ENCODE measurements at places on chromosomes 11 and 22.
A peak's percentile ranks its signal among the peaks of the same experiment; 100 is the strongest.

DNA sequence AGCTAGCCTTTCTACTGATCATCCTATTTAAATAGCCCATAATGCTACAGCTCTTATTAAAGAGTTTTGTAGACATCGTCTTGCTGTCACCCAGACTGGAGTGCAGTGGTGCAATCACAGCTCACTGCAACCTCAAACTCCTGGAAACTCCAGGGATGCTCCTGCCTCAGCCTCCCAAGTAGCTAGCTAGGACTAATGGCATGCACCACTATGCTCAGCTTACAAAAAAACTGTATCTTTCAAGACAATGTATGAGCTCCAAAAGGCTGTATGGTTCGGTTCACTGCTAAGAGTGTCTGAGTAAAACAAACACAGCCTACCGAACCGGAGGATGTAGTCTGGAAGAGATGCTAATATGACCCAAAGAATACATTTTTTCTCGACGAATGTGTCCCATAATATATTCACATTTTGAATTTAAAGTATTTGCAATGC, 2.6 kb downstream of the TAF1D start:
- peak; percentile 26 for DNase-seq

DNA sequence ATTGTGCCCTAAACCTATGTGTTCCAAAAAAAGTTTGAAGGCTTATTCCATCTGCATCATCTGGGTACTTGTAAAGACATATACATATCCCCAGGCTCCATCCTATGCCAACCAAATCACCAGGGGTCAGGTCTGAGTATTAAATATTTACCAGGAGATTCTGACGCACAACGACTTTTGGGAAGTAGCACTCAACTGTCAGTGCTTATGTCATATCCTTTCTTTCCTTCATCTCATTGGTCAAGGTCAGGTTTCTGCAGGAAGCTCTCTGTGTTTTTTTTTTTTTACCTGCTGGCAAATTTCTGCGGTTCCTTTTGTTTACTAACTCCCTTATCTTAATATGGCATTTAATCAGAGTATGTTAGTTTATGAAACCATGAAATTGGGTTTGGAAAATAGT, 22.5 kb upstream of the CYP2R1 start:
- no peak for DNase-seq

GRCh38 chr22:38861170-38861876, 10.7 kb downstream of the CBX6 start:
- DNase-seq = no peak

- no peak for DNase-seq
Measured at GRCh38 chr22:43892183-43892894, 526 bp upstream of the PNPLA5 start.

DNA sequence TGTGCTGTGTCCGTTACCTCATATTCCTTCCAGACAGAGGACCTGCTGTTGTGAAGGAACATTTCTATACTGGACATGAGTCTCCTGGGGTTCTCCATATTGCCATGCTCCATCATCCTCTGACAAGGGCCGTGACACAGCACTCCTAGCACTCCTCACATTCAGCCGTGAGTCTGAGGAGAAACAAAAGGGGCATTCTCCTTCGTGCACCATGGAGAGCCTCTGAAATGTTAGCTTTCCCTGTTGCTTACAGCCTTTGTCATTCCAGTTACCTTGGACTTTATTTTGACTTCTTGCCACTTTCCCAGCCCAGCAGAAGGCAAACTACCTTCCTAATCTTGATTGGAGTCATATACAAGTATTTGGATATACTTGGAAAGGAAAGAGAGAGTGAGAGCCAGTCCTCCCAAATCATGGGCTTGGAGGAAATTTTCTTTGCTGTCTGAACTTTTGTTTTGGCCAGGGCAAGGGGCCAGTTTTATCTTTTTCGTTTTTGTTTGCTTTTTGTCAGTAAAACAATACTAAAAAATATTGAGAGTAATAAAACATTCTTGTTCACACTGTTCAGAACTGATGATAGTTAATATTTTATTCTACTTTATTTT, 29.1 kb upstream of the TECTA start:
- no peak for DNase-seq

DNA sequence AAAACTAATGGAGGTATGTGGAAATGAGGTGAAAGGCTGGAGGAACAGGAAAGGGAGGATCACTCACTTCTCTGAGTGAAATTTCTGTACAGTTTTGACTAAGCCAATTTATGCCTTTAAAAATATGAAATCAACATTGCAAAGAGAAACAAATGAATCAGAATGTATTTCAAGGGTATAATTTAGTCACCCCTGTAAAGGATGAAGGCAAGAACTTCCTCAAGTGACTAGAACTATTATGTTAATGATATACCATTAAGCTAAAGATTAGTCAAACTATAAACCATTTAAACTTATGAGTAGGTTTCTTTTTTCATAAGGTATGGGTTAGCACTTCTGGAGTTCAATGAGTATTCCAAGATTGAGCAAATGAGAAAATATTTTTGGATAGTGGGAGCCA, 184.5 kb upstream of the CHORDC1 start:
- DNase-seq = no peak

GRCh38 chr11:107041088-107041444, 22.8 kb upstream of the GUCY1A2 start:
- no peak for DNase-seq

DNA sequence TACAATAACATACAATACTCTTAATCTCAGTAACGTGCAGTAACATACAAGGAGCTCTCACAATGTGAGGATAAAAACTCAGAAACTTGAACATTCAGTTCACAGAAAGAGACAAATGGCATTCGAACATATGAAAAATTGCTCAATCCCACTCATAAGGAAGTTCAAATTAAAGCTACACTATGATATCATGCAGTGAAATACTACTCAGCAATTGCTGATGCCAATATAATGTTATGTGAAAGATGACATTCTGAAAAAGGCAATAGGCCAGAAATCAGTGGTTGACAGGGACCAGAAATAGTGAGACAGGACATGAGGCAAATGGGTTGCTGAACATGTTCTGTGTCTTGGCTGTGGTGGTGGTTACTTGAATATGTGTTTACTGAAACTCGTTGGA, 33.7 kb upstream of the PITPNB start:
- DNase-seq = no peak

DNA sequence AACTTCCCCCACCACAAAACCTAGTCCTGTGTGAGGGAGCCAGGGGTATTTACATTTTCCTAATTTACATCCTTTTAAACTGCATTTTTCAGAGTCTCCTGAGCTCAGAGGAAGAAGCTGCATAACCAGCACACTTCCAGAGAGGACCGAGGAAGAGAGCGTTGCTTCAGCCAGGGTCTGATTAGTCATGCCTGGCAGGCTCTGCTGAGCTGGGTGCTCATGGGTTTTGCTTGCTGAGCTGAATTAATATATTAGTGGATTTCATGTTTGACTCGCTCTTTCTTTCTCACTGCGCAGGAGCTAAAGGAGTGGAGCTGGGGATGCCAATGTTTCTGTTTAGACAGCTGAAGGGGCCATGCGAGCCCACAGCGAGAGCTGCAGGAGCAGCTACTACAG, 539.3 kb upstream of the B3GAT1 start:
- no peak for DNase-seq

- peak; percentile 89 for DNase-seq
Measured at GRCh38 chr22:23376256-23376655, 195.9 kb downstream of the BCR start.

DNA sequence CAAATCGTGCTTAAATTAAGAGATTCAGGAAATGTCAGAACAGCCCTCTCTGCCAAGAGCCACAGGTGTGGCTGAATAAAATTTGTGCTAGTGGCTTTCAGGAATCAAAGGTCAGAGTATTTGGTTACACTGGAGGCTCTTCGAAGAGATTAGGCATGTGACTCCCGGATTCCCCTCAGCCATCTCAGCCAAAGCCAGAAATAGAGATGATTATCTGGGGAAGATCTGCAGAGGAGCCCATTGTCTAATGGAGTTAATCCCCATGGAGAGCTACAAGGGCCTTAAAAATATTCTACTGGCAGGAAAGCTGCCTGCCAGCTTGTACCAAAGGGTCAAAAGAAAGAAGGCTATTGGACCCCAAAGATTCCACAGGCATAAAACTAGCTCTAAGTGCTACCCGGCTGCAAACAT, 1259.5 kb downstream of the TBC1D22A start:
- DNase-seq = no peak

All from NAMALWA (cell line).